Activated T-cell treated with anti-CD3 and anti-CD28 coated beads for 1 hour (primary cell): ENCODE measurements at places on chromosomes 3 and 15.

GRCh38 chr3:48935530-48935929 is 16.9 kb downstream of the ARIH2 start:
- DNase-seq, result no peak

GRCh38 chr15:81293728-81294515 is 30.0 kb downstream of the STARD5 start:
- DNase-seq, result peak; percentile 48

- DNase-seq, result no peak
Observed at GRCh38 chr15:43220991-43221403, at the start of gene EPB42. EPB42 (minus strand) TSS chr15:43221018; CDS start chr15:43220825, 193 bp downstream.

DNA sequence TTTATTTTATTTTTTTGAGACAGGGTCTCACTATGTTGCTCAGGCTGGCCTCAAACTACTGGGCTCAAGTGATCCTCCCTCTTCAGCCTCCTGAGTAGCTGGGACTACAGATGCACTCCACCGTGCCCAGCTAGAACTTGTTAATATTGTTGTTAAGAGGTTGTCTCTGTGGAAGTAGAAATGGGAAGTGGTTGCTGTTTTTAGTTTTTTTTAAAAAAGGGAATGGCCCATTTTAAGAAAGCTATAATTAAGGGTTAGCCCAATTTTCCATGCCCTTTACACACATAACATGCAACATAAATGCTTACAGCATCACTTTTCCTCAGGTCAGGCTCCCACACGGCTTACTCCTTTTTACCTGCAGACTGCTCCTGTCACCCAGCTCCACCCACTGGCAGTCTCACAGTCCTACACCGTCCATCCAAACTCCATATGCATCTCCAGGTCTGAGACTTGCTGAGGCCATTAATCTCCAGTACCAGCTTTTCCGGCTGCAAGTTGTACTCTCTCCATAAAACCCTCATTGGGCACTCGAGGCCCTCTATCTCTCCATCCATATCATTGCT is 19.8 kb downstream of the MORC1 start:
- no peak for DNase-seq

- no peak for DNase-seq
Observed at GRCh38 chr15:66655997-66656396, 46.0 kb upstream of the SMAD6 start.

GRCh38 chr3:79306934-79307570 is 460.7 kb downstream of the ROBO1 start:
- no peak for DNase-seq

GRCh38 chr3:67489816-67490215 is 164.6 kb downstream of the SUCLG2 start:
- no peak for DNase-seq

- DNase-seq, result no peak
Observed at GRCh38 chr15:44585633-44586032, 48.7 kb downstream of the EIF3J start.

- no peak for DNase-seq
Observed at GRCh38 chr3:185758912-185759311, 65.9 kb downstream of the IGF2BP2 start.

DNA sequence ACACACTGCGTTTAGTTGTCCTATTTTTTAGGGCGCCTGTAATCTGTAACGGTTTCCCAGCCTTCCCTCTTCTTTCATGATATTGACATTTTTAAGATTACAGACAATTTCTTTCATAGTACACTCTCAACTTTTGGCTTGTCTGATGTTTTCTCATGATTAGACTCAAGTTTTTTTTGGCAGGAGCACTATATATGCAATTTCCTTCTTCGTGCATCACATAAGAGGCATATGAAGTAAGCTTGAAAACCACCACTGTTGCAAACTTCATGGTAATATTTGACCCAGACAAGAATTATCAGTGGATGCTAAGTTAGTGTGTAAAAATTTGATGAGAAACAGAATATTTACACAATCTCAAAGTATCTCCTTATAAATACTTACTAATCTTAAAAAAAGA is 119.2 kb upstream of the CMC1 start:
- DNase-seq, result no peak

DNA sequence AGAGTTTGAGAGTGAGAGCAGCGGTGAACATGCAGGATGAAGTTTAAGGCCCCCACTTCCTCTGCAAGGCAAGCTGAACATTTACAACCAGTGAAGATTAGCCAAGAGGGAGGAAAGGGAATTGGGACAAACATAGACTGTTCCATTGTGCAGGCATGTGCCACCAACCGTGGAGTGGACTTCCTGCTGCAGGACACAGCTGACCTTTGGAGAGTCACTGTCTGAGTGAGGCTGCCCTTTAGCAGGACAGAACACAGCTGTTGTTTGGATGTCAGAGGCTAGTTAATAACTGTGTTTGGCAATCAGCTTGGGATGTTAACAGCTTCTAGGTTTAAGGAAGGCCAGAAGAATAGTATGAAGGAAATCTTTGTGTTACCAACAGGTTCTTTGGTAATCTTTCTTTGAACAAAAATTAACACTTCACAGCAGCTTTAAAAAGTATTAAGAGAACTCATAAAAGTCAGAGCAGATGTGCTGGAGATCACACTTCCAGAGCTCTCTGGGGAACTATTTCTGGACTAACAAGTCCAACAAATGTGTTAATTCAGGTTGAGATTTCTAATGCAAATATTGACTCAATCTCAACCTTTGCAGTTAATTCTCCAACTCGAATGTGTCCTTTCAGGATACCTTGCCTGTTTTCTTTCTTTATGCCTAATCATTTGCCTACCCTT is 31.4 kb downstream of the CTDSPL start:
- DNase-seq, result no peak

GRCh38 chr3:43279082-43279481 is 7.3 kb upstream of the SNRK start:
- DNase-seq, result no peak

DNA sequence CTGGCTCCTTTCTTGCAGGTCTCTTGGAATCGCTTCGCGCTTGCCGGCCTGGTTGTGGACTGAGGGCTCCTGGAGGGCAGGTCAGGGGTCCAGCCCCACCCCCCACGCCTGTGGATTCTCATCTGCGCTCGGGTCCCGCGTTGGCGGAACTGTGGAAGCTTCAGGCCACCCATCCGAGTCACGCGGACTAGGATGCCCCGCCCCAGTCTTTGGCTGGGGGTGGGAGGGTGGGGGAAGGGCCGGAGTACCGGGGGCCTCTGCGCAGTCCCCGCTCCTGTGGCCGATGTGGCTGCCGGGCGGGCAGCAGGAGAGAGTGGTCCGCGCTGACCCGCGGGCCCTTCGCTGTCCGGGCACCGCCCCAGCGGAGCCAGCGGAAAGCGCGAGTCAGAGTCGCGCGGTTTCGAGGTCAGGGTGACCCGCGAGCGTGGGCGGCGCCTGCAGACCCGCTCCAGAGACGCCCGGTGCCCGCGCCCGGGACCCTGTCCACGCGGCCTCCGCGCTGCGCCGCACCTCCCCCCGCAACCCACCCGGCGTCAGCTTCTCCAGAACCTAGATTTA is 114.2 kb downstream of the KLF13 start:
- no peak for DNase-seq
